ENCODE measurements at places on chromosomes 2 and 18. TPM values are rescaled to one million over a fixed set of nuclear protein-coding genes. Genes with fewer than 3 reads are reported as not detected.

DNA sequence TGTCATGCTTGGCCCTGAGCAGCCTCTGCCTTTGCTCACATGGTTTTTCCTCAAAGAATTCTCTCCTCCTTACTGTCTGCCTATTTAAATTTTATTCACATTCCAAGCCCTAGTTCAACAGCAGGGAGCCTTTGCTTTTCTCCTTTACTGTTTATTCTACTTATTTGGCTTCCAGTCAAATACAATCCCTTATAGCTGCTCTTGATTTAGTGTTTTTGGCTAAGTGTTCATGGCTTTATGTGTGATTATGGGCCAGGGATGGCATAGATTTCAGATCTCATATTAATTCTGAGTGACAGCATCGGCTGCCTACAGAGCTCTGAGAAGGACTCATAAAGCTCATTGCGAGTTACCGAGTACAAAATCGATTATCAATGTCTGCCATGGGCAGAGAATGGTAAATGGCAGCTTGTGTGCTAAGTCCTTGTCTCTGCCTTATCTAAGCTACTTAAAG is 106.7 kb downstream of the METTL8 start:
- no peak for DNase-seq
- H3K4me3 ChIP-seq, result no peak overlapping the region
- H3K27me3 ChIP-seq, result no peaks in the 10 kb centered on the region
- H3K4me1 ChIP-seq, result no peaks in the 10 kb centered on the region
- H3K27ac ChIP-seq, result no peak overlapping the region

DNA sequence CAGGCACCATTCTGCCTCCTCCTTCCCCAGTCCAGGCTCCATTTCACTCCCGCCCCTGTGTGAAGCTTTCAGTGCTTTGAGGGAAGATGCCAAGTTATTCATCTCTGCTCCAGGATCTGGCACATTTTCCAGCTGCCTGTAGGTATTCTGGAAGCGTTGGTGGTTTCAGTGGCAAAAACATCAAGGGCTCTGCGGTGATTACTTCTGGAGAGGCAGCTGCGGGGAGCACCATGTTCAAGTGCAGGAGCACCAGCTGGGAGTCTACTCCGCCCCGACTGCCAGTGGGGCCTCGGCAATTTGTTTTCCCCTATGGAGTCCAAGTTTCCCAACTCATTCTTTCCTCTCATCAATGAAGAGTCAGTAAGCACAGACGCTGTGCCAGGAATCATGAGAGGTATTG is 211.7 kb downstream of the CLIP4 start:
- DNase-seq, result no peak
- H3K4me3 ChIP-seq, result no peak overlapping the region
- no peak overlapping the region for H3K27ac ChIP-seq

DNA sequence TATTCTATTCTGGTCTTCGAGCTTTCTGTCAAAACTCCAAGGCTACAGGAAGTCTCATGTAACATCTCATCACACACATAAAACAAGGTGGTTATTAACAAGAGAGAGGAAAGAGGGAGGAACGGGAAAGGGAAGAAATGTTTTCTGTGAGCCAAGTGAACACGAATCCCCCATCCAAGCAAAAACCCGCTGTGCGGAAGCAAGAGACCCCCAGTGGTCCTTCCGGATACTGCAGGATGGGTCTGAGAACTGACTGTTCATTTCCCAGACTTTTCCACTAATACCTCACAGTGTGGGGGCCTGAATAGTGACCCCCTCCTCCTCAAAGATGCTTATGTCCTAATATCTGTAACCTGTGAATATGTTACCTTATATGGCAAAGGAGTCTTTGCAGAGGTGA is 19.0 kb upstream of the DIPK1C start:
- no peak overlapping the region for H3K27ac ChIP-seq
- H3K4me3 ChIP-seq, result no peak overlapping the region
- no peak for DNase-seq
- H3K4me1 ChIP-seq, result no peaks in the 10 kb centered on the region
- H3K27me3 ChIP-seq, result no peaks in the 10 kb centered on the region
- H3K36me3 ChIP-seq, result no peaks in the 10 kb centered on the region

DNA sequence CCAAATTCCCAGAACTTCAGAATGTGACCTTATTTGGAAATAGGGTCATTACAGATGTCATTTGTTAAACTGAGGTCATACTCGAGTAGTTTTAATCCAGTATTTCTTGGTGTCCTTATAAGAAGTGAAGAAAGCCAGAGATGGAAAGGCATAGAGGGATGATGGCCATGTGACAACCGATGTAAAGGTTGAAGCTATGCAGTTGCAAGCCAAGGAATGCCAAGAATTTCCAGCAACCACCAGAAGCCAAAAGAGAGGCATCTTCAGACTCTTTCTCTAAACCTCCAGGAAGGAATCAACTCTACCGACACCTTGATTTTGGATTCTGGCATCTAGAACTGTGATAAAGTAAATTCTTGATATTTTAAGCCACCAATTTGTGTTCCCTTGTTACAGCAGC is 242.2 kb downstream of the CDH20 start:
- H3K4me3 ChIP-seq, result no peak overlapping the region
- H3K27ac ChIP-seq, result no peak overlapping the region
- H3K36me3 ChIP-seq, result no peaks in the 10 kb centered on the region
- no peaks in the 10 kb centered on the region for H3K27me3 ChIP-seq

DNA sequence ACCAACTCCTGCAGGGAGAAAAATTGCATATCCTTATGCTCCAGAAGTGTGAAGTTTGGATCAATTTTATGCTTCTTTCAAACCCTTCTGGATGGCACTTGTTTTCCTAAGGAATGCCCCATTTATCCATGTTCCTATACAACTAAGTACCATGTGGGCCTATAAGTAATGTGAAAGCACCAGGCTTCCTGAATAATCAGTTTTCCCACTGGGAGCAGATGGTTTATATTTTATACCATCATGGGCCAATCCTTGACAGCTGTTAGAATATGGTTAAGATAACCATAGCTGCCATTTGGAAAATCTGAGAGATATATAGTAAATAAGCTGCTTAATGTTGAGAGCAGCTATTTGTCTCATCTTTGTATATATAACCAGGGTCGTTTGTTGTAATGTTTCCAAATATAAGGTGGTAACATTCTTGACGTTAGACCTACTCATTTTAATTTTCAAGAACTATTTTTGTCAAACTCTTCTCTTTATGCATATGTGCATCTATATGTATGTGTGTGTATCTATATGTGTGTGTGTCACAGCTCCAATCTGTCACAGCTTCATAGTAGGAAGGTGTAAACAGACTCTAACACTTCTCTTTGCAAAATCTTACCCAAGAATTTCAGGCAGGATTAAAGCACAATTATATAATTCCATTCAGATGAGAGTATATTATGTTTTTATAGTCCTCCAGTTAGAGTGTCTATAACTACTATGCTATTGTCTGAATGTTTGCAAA is 458.7 kb upstream of the GCFC2 start:
- no peaks in the 10 kb centered on the region for H3K4me1 ChIP-seq
- no peak overlapping the region for H3K4me3 ChIP-seq
- H3K36me3 ChIP-seq, result no peaks in the 10 kb centered on the region
- no peaks in the 10 kb centered on the region for H3K27me3 ChIP-seq
- DNase-seq, result no peak

DNA sequence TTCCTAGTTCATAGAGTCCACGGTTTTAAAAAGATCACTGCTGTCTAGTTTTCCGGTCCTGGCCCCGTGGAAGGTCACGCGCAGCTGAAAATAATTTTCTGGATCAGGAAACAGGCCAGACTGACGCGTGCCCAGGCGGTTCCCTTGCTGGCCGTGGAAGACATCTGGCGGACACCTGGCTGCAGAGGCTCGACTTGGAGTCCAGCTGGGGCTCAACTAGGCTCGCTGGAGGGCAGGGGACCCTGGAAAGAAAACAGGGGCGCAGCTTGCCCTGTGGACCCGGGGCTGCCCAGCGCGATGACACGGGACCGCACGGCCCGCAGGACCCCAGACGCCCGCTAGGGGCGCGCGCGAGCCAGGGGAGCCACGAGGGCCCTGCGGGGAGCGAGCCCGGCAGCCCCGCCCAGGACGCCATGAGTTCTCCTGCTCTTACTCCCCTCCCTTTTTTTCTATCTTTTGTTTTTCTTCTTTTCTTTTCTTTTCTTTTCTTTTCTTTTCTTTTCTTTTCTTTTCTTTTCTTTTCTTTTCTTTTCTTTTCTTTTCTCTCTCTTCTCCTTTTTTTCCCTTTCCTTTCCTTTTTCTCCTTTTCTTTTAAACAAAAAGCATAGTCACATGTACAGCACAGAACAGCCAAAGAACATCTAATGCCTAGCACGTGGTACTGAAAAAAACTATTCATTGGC is 43.2 kb upstream of the UBE2F start:
- peak overlapping the region; percentile 64 for H3K27ac ChIP-seq
- H3K36me3 ChIP-seq, result no peaks in the 10 kb centered on the region
- DNase-seq, result no peak
- no peaks in the 10 kb centered on the region for H3K4me1 ChIP-seq

DNA sequence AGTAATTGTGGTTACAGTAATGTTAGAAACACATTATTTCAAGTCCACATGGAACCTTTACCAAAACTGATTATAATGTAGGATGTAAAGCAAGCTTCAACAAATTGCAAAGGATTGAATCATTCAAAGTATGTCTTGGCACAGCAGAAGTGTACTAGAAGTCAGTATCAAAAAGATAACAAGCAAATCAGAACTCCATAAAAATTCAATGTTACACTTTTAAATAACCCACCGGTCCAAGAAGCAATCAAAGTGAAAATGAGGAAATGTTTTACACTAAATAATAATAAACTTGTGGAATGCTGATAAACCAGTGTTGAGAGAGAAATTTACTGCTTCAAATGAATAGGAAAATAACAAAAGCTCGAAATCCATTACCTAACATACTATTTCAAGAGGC is 47.7 kb downstream of the TTC21B start:
- H3K4me3 ChIP-seq, result no peak overlapping the region
- H3K27ac ChIP-seq, result no peak overlapping the region
- DNase-seq, result no peak

GRCh38 chr2:64987956-64988419 is 1.2 kb upstream of the SLC1A4 start:
- peak overlapping the region; percentile 95 for H3K27ac ChIP-seq
- peak overlapping the region; percentile 78 for H3K4me3 ChIP-seq
- H3K36me3 ChIP-seq, result no peaks in the 10 kb centered on the region

GRCh38 chr2:147554521-147555107 is 290.2 kb upstream of the ACVR2A start:
- no peak overlapping the region for H3K4me3 ChIP-seq
- H3K36me3 ChIP-seq, result no peaks in the 10 kb centered on the region
- no peak for DNase-seq
- H3K4me1 ChIP-seq, result no peaks in the 10 kb centered on the region
- H3K27ac ChIP-seq, result no peak overlapping the region

GRCh38 chr2:197315371-197315770 is 4.8 kb upstream of the ANKRD44 start:
- no peak for DNase-seq
- no peaks in the 10 kb centered on the region for H3K27me3 ChIP-seq
- H3K27ac ChIP-seq, result no peak overlapping the region
- H3K4me1 ChIP-seq, result no peaks in the 10 kb centered on the region
- no peaks in the 10 kb centered on the region for H3K36me3 ChIP-seq

- peak within 1 kb of the TSS; percentile 1 for H3K4me3 ChIP-seq
- H3K4me1 ChIP-seq, result no peaks in the 10 kb centered on the region
Observed at GRCh38 chr2:231124838-231125568, at the start of gene HTR2B. Gene HTR2B, minus strand, starts transcription at chr2:231125042. Its CDS starts 1,278 bp downstream, at chr2:231123764.

Gene SOX11
- 0.11 TPM for total RNA-seq

Gene MYL12A
- 1,108 TPM for total RNA-seq

Gene PMAIP1
- 0.75 TPM for total RNA-seq

Measured in right atrium auricular region (tissue), 2 donors.